ENCODE measurements at places on chromosomes 7 and 10. TPM values are rescaled to one million over a fixed set of nuclear protein-coding genes. Genes with fewer than 3 reads are reported as not detected.

- no peak overlapping the region for H3K27ac ChIP-seq
- no peaks in the 10 kb centered on the region for H3K36me3 ChIP-seq
- H3K4me3 ChIP-seq: no peak overlapping the region
- DNase-seq: no peak
- no peaks in the 10 kb centered on the region for H3K4me1 ChIP-seq
- H3K27me3 ChIP-seq: no peaks in the 10 kb centered on the region
These were observed 15.3 kb downstream of the CCDC7 start for GRCh38 chr10:32461203-32461602.

GRCh38 chr10:34185998-34186397 is 629.1 kb downstream of the PARD3 start:
- H3K36me3 ChIP-seq: no peaks in the 10 kb centered on the region
- DNase-seq: no peak
- no peaks in the 10 kb centered on the region for H3K27me3 ChIP-seq
- peaks cover 20% of the 10 kb centered on the region for H3K4me1 ChIP-seq
- no peak overlapping the region for H3K4me3 ChIP-seq
- peak overlapping the region; percentile 17 for H3K27ac ChIP-seq

DNA sequence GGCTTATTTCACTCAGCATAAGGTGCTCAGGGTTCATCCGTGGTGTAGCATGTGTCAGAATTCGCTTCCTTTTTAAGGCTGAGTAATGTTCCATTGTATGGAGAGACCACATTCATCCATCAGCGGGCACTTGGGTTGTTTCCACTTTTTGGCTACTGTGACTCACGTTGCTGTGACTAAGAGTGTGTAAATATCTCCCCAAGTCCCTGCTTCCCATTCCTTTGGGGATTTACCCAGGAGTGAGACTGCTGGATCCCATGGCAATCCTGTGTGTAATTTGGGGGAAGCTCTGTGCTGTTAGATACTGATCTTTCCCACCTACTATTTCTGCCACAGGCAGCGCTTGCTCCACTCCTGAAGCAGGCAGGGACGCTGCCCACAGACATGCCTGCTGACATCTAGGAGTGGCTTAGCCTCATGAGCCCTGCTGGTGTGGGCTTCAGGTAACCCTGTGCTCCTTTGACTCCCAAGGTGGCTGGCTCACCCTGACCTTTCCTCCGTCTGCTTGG is 346.0 kb downstream of the FRMD4A start:
- no peak overlapping the region for H3K27ac ChIP-seq
- no peak for DNase-seq
- peaks cover 7% of the 10 kb centered on the region for H3K4me1 ChIP-seq
- H3K4me3 ChIP-seq: no peak overlapping the region
- H3K27me3 ChIP-seq: no peaks in the 10 kb centered on the region
- H3K36me3 ChIP-seq: no peaks in the 10 kb centered on the region

- H3K4me3 ChIP-seq: no peak overlapping the region
- H3K36me3 ChIP-seq: no peaks in the 10 kb centered on the region
- H3K27ac ChIP-seq: no peak overlapping the region
These were observed 217.2 kb downstream of the TWIST1 start for GRCh38 chr7:18900236-18900635.

- DNase-seq: no peak
- H3K27me3 ChIP-seq: no peaks in the 10 kb centered on the region
- no peak overlapping the region for H3K27ac ChIP-seq
- no peaks in the 10 kb centered on the region for H3K36me3 ChIP-seq
- H3K4me3 ChIP-seq: no peak overlapping the region
These were observed 92.0 kb downstream of the ZFAND4 start for GRCh38 chr10:45580371-45581215.

DNA sequence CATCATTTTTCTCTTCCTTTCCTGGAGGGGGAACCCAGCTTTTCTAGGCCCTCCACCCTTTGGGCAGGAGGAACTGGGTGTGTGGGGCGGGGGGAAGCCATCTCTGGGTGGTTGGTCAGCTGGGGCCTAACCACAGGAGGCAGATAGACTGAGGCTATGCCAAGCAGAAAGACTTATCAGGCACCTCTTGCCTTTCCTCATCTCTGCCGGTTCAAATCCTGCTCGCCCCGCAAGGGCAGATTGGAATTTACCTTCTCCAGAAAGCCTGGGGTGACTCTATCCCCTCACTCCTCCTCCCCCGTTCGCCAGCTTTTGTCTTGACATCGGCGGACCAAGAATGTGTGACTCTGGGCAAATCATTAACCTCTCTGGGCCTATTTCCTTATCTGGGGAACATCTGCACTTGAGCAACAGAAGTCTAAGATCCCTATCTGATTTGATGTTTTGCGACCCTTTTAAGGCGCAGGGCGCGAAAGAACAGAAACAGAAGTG is 584 bp upstream of the GARS1 start:
- H3K4me1 ChIP-seq: no peaks in the 10 kb centered on the region
- H3K36me3 ChIP-seq: no peaks in the 10 kb centered on the region
- peak overlapping the region; percentile 100 for H3K4me3 ChIP-seq

- no peak overlapping the region for H3K27ac ChIP-seq
- no peaks in the 10 kb centered on the region for H3K36me3 ChIP-seq
- peaks cover 65% of the 10 kb centered on the region for H3K4me1 ChIP-seq
- peak; percentile 65 for DNase-seq
- no peaks in the 10 kb centered on the region for H3K27me3 ChIP-seq
These were observed 23.3 kb downstream of the CALML3 start for GRCh38 chr10:5547931-5548660.

DNA sequence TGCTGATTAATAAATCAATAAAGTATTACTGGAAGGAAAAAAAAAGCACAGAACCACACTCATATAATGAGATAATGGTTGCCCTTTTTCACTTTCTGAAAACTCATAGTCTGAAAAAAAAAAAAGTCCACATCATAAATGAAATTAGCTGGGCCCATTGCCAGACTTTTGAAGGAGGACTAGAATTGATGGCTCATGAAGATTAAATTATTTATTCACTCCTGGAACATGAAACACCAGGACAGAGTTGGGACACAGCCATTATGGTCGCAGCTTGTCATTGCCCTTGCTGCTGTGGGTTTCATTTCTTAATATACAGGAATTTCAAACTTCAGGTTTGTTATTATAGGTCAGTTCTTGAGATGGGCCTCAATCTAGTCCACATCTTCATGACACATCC is 91.9 kb downstream of the CNTNAP2 start:
- no peaks in the 10 kb centered on the region for H3K36me3 ChIP-seq
- no peak overlapping the region for H3K27ac ChIP-seq
- no peaks in the 10 kb centered on the region for H3K27me3 ChIP-seq
- DNase-seq: no peak

DNA sequence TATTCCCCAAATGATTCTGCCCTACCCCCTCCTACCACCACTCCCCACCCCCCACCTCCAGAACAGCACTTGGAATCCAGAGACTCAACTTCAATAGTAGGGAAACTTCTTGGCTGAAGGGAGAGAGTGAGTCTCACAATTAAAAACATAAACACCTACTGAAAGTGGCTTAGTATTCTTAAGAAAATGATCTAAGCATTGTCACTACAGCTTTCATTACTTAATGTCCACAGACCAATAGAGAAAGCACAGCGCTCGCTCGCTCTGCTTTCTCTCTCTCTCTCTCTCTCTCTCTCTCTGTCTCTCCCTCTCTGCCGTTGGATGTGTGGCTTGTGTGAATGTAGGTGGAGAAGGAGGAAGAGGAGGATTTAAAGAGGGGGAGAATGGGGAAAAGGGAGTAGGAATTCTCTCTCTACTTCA is 1.5 kb upstream of the SEMA3A start:
- H3K36me3 ChIP-seq: no peaks in the 10 kb centered on the region
- peak; percentile 12 for DNase-seq
- no peaks in the 10 kb centered on the region for H3K27me3 ChIP-seq
- H3K4me3 ChIP-seq: peak overlapping the region; percentile 58

GRCh38 chr7:156892081-156892800 is 742 bp downstream of the LMBR1 start:
- peaks cover 3% of the 10 kb centered on the region for H3K4me1 ChIP-seq
- H3K27me3 ChIP-seq: no peaks in the 10 kb centered on the region
- H3K36me3 ChIP-seq: no peaks in the 10 kb centered on the region
- peak overlapping the region; percentile 69 for H3K4me3 ChIP-seq

- H3K27me3 ChIP-seq: no peaks in the 10 kb centered on the region
- peaks cover 7% of the 10 kb centered on the region for H3K4me1 ChIP-seq
- H3K4me3 ChIP-seq: no peak overlapping the region
- no peak for DNase-seq
- no peaks in the 10 kb centered on the region for H3K36me3 ChIP-seq
- H3K27ac ChIP-seq: no peak overlapping the region
These were observed 11.6 kb downstream of the HBP1 start for GRCh38 chr7:107180378-107180777.

GRCh38 chr10:12701696-12702095 is 299.8 kb downstream of the CCDC3 start:
- DNase-seq: no peak
- H3K4me1 ChIP-seq: no peaks in the 10 kb centered on the region
- no peak overlapping the region for H3K4me3 ChIP-seq
- no peaks in the 10 kb centered on the region for H3K27me3 ChIP-seq
- H3K36me3 ChIP-seq: no peaks in the 10 kb centered on the region

GRCh38 chr10:79422178-79422892 is 23.1 kb downstream of the ZCCHC24 start:
- H3K4me3 ChIP-seq: no peak overlapping the region
- H3K4me1 ChIP-seq: peaks cover 11% of the 10 kb centered on the region
- H3K36me3 ChIP-seq: no peaks in the 10 kb centered on the region
- no peaks in the 10 kb centered on the region for H3K27me3 ChIP-seq
- H3K27ac ChIP-seq: no peak overlapping the region

DNA sequence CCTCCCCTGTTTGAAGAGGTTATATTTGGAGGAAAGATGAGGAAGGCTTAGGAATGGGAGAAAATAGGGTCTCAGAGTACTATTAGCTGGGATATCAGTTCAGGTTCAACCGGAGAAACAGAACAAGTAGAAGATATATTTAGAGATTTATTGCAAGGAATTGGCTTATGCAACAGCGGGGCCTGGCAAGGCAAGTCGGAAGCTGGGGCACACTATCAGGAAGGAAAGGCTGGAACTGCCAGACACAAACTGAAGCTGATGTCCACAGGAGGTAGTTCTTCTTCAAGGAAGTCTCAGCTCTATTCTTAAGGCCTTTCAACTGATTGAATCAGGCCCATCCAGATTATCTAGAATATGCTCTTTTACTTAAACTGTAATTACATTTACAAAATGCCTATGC is 939.6 kb upstream of the C7orf33 start:
- no peaks in the 10 kb centered on the region for H3K27me3 ChIP-seq
- H3K36me3 ChIP-seq: no peaks in the 10 kb centered on the region
- H3K27ac ChIP-seq: no peak overlapping the region
- H3K4me1 ChIP-seq: peaks cover 11% of the 10 kb centered on the region

DNA sequence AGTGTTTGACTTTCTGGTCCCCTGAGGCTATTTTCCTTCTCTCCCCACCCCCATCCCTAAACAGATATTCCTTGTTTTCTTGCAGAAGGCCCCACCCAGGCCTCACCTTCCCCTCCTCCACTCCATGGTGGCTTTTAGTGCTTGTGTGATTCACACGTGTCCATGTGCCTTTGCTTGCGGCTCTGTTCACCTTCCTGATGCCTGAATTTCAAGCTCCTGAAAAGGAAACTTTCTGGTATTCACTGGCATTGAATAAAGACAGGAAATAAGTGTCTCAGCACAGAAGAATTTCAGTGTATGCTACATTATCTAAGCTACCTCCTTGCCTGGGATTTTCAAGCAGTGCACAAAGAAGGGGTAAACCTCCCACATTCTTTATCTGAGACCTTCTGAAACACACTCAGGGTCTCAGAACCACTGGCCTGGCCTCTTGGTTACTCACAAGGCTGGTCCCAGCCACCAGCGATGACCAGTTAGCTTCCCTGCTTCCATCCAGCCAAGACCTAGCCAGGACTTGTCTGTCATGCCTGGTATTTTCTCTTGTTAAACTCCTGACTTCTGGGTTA is 17.2 kb upstream of the UBE2H start:
- H3K27ac ChIP-seq: peak overlapping the region; percentile 88
- H3K36me3 ChIP-seq: no peaks in the 10 kb centered on the region
- H3K4me1 ChIP-seq: peaks cover 23% of the 10 kb centered on the region
- no peak overlapping the region for H3K4me3 ChIP-seq
- DNase-seq: peak; percentile 72

- DNase-seq: no peak
- no peaks in the 10 kb centered on the region for H3K36me3 ChIP-seq
- H3K27ac ChIP-seq: peak overlapping the region; percentile 40
These were observed 3.8 kb downstream of the STMP1 start for GRCh38 chr7:135666156-135666555.

- no peaks in the 10 kb centered on the region for H3K27me3 ChIP-seq
- no peaks in the 10 kb centered on the region for H3K36me3 ChIP-seq
- H3K27ac ChIP-seq: no peak overlapping the region
- DNase-seq: no peak
These were observed 216.3 kb downstream of the TCERG1L start for GRCh38 chr10:131095313-131095580.

- H3K4me3 ChIP-seq: no peak overlapping the region
- no peak overlapping the region for H3K27ac ChIP-seq
- no peaks in the 10 kb centered on the region for H3K4me1 ChIP-seq
These were observed 105.2 kb downstream of the ADARB2 start for GRCh38 chr10:1632141-1632540.

- peaks cover 45% of the 10 kb centered on the region for H3K4me1 ChIP-seq
- no peaks in the 10 kb centered on the region for H3K36me3 ChIP-seq
- no peak for DNase-seq
- peak overlapping the region; percentile 50 for H3K27ac ChIP-seq
- H3K4me3 ChIP-seq: no peak overlapping the region
- H3K27me3 ChIP-seq: no peaks in the 10 kb centered on the region
These were observed 141.6 kb downstream of the PKD1L1 start for GRCh38 chr7:47806701-47807103.

DNA sequence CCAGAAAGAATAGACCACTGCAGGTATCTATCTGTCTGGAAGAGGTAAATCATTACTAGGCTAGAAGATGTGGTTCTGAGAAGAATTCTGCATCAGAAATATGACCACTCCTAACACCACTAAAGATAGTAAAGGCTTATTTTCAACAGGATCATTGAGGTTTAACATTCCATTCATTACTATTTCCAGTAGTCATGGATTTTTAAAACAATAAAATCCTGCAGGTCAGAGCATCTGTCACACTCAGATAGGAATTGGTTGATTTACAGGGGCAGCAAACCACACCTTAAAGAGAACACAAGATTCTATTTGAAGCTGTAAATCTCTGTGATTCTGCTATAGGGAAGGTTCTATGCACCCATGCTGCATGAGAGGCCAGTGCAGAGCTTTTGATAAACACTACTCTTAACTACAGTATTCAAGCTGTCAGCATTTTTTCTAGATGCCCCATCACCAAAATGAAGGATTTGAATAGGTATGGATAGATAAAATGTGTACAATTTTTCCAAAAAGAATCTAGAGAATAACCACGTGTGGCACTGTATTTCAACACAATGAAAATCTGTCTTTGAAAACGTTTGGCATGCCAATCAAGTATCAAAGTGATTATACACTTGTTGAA is 14.6 kb downstream of the LRRC17 start:
- DNase-seq: peak; percentile 13
- H3K36me3 ChIP-seq: no peaks in the 10 kb centered on the region

Gene HKDC1
- 24.5 TPM for total RNA-seq

Gene KCP
- total RNA-seq: 0.23 TPM

Gene ORC5
- 26.9 TPM for total RNA-seq

Gene LIPJ
- total RNA-seq: not detected

Gene LYZL2
- not detected for total RNA-seq

Gene NUTM2A
- total RNA-seq: 0.21 TPM

Gene PPP1R9A
- total RNA-seq: 37.2 TPM

Gene ETV1
- total RNA-seq: 0.52 TPM

Gene FOXI2
- not detected for total RNA-seq

Gene ODAD2
- total RNA-seq: not detected

Gene ARL4A
- total RNA-seq: 42.5 TPM

Gene ITIH2
- 13.3 TPM for total RNA-seq

Gene GIMAP7
- total RNA-seq: not detected

Gene HECTD2
- total RNA-seq: 1.5 TPM

Gene SYPL1
- total RNA-seq: 81.0 TPM

Gene PGAM2
- not detected for total RNA-seq

Gene VPS50
- 38.7 TPM for total RNA-seq

Gene GPNMB
- 1.2 TPM for total RNA-seq
